ENCODE measurements at places on chromosomes 4 and X.

DNA sequence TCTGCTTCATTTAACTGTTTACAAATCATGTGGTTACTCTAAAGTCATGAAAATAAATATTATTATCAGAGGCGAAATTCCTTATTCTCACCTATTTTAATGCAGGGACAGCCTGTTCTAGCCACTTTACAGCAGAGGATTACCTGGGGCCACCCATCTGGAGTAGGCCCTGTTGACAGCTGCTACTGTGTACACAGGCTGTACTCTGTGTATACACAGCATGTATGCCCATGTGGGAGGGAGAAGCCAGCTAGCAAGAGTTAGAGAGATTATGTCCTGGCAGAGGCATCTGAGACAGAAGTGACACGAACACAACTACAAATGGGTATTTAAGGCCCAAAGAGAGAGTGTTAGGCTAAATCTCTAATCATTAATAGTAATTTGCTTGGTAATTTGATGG, 62.1 kb downstream of the GPRIN3 start:
- DNase-seq = peak; percentile 69

DNA sequence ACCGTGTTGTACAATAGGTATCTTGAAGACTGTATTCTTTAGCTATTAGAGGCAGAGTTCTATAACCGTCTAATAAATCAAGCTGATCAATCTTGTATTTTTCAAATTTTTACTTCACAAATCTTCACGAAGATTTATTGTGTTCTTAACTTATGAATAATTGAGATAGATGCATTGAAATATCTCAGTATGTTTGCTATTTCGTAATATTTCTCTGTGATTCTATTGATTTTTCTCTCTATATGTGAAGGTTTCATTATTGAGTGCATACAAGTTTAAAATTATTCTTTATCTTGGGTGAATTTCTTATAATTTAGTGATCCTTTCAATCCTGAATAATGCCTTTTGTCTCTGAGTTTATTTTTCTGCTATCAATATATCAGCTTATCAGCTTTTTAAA, 19.8 kb upstream of the SHISA3 start:
- no peak for DNase-seq

GRCh38 chr4:20960291-20960690, 260.0 kb downstream of the PACRGL start:
- DNase-seq = no peak

DNA sequence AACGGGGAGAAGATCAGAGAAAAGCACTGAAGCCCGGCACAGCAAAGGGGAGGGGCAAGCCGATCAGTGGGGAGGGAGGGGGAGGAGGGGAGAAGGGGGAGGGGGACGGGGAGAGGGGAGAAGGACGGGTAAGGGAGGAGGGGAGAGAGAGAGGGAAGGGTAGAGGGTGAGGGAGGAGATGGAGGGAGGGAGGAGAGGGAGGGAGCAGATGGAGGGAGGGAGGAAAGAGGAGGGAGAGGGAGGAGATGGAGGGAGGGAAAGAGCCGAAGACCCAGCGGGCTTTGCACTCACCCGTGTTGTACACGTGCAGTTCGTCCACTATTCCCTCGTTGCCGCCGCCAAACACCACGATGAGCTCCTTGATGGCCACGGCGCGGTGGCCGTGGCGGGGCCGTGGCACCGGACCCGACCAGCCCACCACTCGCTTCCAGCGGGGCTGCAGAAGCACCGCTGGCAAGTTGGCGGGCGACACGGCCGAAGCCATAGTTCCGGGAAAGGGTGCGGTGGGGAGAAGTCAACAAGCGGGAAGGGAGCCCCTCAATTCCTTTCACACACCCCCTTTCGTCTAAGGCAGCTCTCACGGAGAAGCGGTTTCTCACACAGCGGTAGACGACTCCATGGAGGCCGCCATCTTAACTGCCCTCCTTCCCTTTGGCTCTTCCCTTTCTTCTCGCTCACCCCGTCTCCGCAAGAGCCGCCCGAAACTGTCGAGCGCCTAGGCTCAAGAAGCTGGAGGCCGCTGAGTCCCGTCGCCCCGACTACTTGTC, 1.1 kb downstream of the HCFC1 start:
- no peak for DNase-seq

GRCh38 chr4:34046580-34046979, 2197.7 kb downstream of the ARAP2 start:
- peak; percentile 2 for DNase-seq

- DNase-seq = no peak
Observed at GRCh38 chrX:66005830-66006449, 33.9 kb downstream of the VSIG4 start.

GRCh38 chr4:141216002-141216761, 4.5 kb upstream of the ZNF330 start:
- no peak for DNase-seq

GRCh38 chrX:295136-295535, 14.0 kb downstream of the PLCXD1 start:
- DNase-seq = no peak

- DNase-seq = no peak
Observed at GRCh38 chr4:185898413-185898812, 86.4 kb upstream of the SORBS2 start.

- DNase-seq = no peak
Observed at GRCh38 chr4:160818571-160818970, 1345.2 kb downstream of the FSTL5 start.

DNA sequence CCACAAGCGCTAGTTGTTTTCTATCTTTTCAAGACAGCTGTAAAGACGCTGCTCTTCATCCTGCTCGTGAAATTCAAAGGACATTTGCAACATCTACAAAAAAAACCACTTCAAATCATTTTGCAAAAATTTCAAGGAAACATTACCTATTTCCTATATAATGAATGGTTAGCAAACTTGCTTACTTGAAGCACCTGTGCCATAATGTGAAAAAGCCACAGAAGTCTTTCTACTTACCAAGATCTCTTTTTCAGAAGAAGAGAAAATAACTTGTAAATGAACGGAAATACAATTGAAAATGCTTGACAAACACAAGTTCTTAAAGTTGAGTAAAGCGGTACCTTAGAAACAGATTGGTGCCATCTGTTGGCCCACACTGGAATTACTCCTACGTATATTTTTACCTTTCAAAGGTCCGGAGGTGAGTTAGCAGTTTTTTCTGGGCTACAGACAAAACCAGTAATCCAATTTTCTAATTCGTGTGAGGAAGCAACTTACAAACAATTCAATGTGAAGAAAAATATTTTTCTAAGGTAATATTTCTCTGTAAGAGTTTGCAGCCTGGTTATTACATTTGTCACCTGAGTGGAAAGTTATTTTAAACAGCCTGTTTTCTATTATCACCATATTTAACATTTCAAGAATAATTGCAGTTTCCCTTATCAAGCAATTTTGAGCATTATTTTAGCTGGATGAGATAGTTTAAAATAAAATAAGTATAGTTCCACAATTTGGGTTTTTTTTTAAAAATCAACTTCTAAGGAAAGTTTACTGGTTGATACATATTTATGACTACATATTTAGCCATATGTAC, at the start of gene TLR6:
TSS of gene TLR6 (minus strand) at position 294 of the 814 bp plus-strand sequence. CDS start 27,344 bp downstream, outside the sequence.
- DNase-seq = peak; percentile 78

DNA sequence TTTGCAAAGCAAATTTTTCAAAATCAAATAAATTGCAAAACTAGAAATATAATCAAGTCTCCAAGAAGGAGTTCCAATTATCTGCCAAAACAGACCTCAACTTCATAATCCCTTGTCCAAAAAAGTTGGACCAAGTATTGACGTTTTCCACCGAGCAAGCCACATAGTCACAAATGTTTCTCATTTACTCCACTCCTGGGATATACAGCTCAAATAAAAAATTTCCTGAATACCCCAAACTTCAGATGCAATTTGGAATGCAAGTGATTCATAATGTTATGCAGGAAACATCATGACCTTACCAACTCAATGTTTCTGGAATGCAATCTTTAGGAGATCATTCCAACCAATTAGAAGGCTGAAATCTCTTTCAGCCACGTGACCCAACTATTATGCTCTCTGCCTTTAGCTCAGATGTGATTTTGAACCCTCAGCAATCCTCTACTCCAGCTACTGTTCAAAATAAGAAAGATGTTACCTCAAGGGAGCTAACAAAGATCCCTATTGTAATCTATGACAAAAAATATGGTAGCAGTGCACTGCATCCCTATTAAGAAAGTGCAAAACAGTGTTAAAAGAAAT, 72.4 kb downstream of the PRDM5 start:
- DNase-seq = no peak

- no peak for DNase-seq
Observed at GRCh38 chr4:48681856-48682255, 98.2 kb downstream of the FRYL start.

- peak; percentile 32 for DNase-seq
Observed at GRCh38 chrX:124209792-124210576, 122.5 kb upstream of the TEX13D start.

- no peak for DNase-seq
Observed at GRCh38 chr4:108972613-108973283, 209.9 kb upstream of the ETNPPL start.

DNA sequence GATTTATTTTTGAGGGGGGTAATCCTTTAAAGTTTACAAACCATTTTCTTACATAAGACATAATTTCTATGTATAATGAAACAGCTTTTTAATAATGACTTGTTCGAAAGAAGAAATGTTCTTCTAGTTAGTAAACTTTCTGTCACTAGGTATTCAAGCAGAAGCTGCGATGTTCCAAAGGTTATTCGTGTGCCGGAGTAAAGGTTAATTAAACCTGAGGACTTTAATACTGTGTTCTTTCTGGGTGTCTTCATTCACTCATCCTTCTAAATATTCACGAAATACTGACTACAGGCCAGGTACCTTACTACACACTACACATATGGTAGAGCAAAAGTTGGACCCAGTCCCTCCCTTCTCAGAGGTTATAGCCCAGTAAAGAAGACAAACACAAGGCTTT, 96.7 kb downstream of the NR3C2 start:
- DNase-seq = no peak

DNA sequence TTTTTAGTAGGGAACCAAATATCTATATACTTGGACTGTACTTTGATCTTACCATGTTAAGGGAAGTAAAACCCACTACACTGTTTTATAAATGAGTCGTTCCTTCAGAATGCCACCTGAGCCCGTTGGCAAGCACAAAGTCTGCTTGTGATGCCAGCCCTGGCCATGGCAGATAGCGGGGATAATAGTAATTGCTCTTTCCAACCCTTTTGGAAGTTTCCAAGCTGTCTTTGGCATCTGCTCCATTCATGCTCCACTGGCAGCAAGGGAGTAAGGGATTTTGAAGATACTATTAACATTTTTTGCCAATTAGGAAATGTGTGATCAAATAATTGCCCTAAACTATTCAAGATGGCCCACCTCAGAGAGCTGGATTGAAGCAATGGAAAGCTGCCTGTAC, 689.2 kb upstream of the SLIT2 start:
- DNase-seq = no peak

DNA sequence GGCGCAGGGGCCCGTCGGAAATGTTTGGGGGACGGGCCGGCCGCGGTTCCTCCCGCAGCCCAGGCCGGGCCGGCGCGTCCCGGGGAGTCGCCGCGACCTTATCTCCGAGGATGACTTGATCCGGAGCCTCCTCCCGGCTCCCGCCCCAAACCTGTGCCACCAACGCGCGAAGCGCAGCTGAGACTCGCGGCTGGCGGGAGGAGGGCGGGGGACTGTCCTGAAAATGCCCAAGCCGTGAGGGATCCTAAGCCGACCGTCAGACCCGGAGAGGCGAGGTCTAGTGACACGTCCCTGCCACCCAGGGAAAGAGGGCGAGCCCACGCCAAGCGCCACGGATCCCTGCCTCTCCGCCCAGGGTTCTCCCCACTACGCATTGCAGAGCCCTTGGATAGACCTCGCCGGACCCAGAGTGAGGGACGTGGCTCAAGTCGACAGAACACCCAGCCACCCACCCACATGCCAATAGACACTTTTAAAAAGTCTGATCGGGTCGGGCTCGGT, 26.9 kb downstream of the UTP14A start:
- DNase-seq = peak; percentile 42

GRCh38 chr4:95610061-95610569, 61.3 kb upstream of the UNC5C start:
- no peak for DNase-seq

- no peak for DNase-seq
Observed at GRCh38 chr4:120317713-120318112, 251.1 kb upstream of the MAD2L1 start.

GRCh38 chrX:9464435-9465371, at the start of gene TBL1X:
TBL1X (plus strand) TSS chrX:9465058; CDS start chrX:9653587, 188,529 bp downstream.
- DNase-seq = peak; percentile 51

DNA sequence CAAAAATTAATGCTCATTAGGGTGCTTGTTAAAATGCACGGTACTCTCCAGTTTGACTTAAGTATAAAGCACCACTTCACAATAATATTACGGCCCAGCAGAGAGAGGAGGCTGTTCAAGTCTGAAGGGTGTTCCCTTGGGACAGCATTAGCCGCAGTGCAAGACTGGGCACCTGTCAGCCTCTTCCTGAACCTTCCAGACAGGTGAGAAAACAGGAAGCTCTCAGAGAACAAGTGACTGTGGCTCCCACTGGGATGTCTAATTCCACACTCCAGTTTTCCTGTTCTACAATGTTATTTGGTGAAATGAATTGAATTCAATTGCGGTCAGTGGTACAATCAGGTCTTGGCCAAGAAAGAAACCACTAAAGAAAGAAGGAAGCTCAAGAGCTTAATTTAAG, 414.4 kb downstream of the SMARCA1 start:
- no peak for DNase-seq

DNA sequence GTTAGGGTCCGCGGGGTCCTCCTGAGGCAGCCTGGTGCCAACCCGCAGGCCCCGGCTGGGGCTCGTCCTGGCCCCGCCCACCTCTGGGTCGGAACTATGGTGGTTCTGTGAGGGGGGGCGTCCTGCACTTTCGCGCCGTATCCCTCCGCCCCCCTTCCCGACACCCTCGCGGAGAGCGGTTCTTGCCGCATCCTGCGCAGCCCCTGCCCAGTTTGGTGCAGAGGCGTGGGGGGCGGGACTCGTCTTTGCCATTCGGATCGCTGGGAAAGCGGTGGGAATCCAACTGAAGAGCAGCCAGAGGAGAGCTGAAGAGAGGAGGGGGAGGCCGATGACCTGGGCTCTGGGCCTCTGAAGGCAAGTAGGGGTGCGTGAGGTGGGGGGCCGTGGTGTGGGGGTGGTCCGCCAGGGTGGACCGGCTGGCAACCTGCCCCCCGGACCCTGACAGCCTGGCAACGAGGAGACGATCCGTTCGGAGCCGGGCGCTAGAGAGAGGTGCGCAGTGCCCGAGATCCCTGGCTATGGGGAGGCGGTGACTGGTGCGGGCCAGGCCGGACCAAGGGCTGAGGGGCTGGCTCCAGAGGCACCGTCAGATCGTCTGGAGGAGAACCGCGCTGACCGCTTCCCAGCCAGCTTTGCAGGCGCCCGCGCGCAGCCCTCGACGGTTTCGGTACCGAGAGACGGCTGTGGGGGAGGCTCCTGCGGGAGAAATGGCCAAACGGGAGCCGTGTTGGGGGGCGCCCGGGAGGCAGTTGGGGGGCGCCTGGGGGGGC, at the start of gene GPRASP1:
TSS of gene GPRASP1 (plus strand) at position 242 of the 770 bp plus-strand sequence. CDS start 2,431 bp downstream, outside the sequence.
- peak; percentile 87 for DNase-seq

- DNase-seq = no peak
Observed at GRCh38 chr4:99161373-99162099, 17.4 kb upstream of the ADH4 start.

GRCh38 chrX:151790481-151791160, 56.1 kb downstream of the CNGA2 start:
- peak; percentile 12 for DNase-seq

DNA sequence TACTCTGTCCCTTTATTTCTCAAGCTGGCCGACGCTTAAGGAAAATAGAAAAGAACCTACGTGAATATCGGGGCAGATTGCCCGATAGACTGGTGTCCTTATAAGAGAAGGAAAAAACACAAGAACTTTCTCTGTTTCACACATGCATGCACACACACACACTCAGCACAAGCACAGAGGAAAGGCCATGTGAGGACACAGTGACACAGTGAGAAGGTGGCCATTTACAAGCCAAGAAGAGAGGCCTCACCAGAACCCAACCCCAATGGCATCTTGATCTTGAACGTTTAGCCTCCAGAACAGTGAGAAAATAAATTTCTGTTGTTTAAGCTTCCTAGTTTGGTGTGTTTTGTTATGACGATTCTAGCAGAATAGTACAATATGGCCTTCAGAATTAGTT, 37.0 kb downstream of the SPRY1 start:
- no peak for DNase-seq
